Type B pancreatic cell (in vitro differentiated cells): ENCODE measurements at places on chromosomes 5 and 9. TPM values are rescaled to one million over a fixed set of nuclear protein-coding genes. Genes with fewer than 3 reads are reported as not detected.
A peak's percentile ranks its signal among the peaks of the same experiment; 100 is the strongest.

DNA sequence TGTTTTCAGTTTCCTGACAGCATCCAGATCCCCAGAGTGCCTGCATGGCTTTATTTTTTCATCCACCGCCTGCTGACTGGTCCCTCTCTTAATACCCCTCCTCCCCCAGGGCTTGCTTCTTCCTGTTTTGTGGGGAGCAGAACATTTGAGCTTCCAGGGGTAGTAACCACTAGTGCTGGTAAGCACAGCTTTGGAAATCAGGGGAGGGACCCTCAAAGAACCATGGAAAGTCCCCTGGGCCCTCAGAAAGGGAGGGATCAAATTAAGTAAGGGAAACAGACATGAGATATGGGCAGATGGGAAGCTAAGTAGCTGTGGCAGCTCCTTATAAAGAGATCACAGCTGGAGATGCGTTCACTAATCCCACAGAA lies 26.8 kb downstream of the GRIA1 start:
- no peak overlapping the region for H3K27ac ChIP-seq
- peaks cover 35% of the 10 kb centered on the region for H3K4me1 ChIP-seq
- no peak overlapping the region for H3K4me3 ChIP-seq
- no peak for DNase-seq
- H3K36me3 ChIP-seq, result no peaks in the 10 kb centered on the region

- H3K27ac ChIP-seq, result no peak overlapping the region
- DNase-seq, result no peak
- peaks cover 5% of the 10 kb centered on the region for H3K4me1 ChIP-seq
- H3K4me3 ChIP-seq, result no peak overlapping the region
- H3K27me3 ChIP-seq, result no peaks in the 10 kb centered on the region
- H3K36me3 ChIP-seq, result no peaks in the 10 kb centered on the region
These were observed 284.8 kb downstream of the SEC61B start for GRCh38 chr9:99506747-99507348.

Gene KIF20A
- 20.5 and 61.0 TPM in 2 replicates for total RNA-seq

DNA sequence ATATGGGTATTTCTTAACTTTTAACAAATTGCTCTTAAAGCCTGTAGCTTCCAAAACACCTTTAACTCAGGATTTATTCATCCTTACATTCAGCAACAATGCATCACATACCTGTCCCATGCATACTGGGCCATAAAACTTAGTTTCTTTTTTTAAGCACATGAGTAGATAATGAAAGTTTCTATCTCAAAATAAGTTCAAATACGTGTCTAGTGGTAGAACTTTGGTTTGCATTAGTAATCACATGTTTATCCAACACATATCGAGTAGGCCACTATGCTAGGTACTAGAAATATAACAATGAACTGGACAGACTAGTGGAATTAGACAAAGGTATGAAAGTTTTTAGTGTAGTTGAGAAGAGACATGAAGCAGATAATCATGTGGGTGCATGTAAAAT lies 99.6 kb downstream of the DOCK2 start:
- no peaks in the 10 kb centered on the region for H3K4me1 ChIP-seq
- H3K27me3 ChIP-seq, result peaks cover 21% of the 10 kb centered on the region
- no peak overlapping the region for H3K27ac ChIP-seq
- no peak overlapping the region for H3K4me3 ChIP-seq
- DNase-seq, result no peak

DNA sequence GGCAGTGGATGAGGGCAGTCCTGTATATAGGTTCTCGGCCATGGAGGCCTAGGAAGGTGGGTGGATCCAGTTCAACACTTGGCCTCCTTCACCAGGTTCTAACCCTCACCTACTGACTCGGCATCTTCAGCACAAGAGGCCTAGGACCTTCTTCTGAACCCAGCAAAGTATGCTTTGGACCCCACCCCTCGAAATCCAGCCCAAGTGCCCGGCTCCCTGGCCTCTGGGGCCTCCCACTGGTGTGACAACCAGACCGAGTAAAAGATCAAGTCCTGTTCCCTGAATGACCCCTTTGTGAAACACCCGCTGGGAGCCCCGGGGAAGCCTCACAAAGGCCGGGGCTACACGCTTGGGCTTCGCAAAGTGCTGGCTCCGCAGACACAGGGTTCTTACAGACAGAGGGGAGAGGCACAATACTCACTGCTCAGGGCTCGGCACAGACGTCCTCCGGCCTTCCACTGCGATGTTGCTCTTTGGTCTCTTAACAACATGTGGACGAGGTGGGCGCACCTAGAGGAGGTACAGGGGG lies 47.0 kb downstream of the CRB2 start:
- DNase-seq, result no peak
- H3K27ac ChIP-seq, result no peak overlapping the region
- H3K36me3 ChIP-seq, result no peaks in the 10 kb centered on the region
- peaks cover 26% of the 10 kb centered on the region for H3K4me1 ChIP-seq
- no peak overlapping the region for H3K4me3 ChIP-seq

- H3K4me3 ChIP-seq, result peak overlapping the region; percentile 72
- H3K36me3 ChIP-seq, result no peaks in the 10 kb centered on the region
- H3K27me3 ChIP-seq, result peaks cover 55% of the 10 kb centered on the region
- H3K4me1 ChIP-seq, result peaks cover 14% of the 10 kb centered on the region
- H3K27ac ChIP-seq, result peak overlapping the region; percentile 80
These were observed 21.5 kb downstream of the SMIM23 start for GRCh38 chr5:171806976-171807747.
